SIG-M5 (cell line): ENCODE measurements at places on chromosomes 4 and X.

GRCh38 chr4:106587558-106587957, 219.0 kb upstream of the GIMD1 start:
- no peak for DNase-seq

- DNase-seq = no peak
These were observed 555.4 kb downstream of the STPG2 start for GRCh38 chr4:97587912-97588311.

DNA sequence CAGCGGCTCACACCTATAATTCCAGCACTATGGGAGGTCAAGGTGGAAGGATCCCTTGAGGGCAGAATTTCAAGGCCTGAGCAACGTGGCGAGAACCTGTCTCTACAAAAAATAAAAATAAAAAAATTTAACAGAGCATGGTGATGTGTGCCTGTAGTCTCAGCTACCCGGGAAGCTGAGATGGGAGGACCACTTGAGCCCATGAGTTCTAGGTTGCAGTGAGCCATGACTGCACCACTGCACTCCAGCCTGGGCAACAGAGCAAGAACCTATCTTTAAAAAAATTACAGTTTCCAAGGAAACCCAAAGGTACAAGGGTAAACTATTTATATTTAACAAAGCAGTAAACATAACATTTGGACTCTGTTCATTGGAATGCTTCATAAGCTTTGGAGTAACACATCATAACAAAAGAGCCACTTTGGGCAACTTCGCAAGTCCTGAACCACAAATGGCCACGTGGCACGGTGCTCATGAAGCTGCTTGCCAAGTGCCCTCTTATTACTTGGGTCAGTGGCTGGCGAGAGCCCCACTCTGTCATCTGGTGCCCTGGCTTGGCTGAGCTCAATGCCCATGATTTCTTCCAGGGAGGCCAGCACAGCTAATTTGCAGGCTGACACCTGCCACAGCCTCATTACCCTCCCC, 165.6 kb downstream of the SH3KBP1 start:
- no peak for DNase-seq

DNA sequence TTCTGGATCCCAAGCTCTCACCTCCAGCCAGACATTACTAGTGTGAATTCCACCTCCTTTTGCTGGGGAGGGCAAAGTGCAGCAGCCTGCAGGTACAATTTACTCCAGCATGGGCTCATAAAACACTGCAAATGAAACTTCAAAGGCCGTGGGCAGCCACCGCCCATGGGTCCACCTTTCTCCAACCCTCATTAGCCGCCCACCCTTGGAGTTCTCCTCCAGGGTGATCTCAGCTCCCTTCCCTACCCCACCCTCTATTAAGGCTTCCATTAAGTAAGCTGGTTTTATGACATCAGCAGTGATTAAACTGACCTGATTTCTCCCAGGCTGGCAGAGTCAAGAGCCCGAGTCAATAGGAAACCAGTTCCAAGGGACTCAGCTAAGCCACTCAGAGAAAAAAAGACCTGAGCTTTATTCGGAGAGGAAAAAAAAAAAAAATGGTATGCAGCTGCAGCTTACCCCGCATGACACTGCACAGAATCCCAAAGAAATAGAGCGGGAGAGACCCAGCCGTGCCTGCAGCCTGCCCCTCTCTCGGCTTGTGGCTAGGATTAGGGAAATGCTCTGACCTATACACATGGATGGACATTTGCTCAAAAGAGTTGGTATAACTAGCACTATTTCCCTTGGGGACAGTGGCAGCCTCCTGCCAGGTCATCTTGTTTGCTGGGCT, 319.6 kb downstream of the PTTG2 start:
- no peak for DNase-seq

DNA sequence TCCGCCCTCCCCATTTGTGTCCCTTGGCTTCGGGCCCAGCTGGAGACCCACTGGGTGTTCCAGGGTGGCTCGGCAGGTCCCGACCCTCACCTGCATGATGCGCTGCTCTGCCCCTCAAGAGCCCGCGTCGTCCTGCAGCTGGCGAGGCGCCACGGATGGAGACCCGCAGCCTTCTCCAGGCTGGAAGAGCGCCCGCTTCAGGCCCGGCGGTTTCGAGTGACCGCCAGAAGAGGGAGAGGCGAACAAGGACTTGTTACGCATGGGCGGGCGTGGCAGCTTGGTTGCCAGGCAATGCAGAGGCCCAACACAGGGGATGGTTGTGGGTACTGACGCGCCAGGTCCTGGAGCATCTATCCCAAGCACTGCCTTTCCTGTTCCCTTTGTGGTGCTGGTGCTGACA, at the start of gene PDCL2:
Gene PDCL2, minus strand, starts transcription at position 232 of the 400 bp plus-strand sequence. Its CDS starts 136 bp downstream, at position 96.
- DNase-seq = no peak

DNA sequence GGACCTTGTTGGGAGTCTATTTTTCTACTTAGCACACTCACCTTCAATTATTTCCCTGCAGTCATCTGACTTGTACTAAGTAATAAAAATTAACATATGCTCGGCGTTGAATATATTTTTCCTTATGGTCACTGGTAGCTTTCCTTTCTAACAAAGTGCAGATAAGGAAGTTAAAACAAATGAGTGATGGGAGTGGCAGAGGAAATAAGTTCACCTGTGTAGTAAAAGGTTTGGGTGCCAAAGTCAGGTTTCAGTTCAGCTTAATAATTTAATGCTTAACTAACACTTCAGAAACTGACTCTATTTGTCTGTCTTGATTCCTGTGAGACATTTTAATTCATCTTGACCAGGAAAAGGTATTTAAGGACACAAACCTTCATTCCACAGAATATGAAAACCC, 184.4 kb downstream of the PCDH7 start:
- no peak for DNase-seq

- no peak for DNase-seq
These were observed 283.2 kb downstream of the DCHS2 start for GRCh38 chr4:154208424-154208823.
